Astrocyte of the hippocampus (primary cell): ENCODE measurements at places on chromosomes 5 and 9.

- peak; percentile 94 for DNase-seq
Measured at GRCh38 chr5:57841676-57842363, 359.2 kb upstream of the ACTBL2 start.

- peak; percentile 34 for DNase-seq
Measured at GRCh38 chr9:136143215-136144001, 24.7 kb upstream of the TMEM250 start.

DNA sequence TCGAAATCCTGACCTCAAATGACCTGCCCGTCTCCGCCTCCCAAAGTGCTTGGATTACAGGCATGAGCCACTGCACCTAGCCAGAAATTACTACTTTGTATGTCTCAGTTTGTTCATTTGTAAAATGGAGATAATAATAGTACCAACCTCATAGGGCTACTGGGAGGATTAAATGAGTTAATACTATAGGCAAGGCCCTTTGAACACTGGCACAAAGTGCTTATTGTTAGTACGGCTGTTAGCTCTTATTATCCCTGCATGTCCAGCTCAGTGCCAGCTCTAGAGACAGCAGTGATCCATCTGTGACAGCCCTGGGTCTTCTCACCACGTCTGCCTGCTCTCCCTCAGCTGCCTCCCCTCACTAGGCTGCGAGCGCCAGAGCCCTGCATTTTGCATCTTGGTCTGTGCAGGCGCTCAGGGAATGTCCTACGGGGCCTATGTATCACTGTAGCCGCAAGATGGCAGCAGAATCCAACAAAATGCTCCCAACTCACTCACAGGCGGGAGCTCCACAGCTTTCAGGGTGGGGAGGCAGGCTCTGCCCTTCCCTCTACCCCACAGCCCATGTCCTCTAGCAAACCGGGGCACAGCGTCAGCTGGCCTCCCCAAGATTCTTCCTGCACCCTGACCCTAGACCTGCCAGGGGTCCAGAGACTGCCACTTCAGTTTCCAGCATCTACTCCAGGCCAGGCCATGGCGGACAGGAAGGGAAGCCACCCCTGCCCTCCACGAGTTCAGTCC is 17.7 kb upstream of the AKNA start:
- DNase-seq, result peak; percentile 91

DNA sequence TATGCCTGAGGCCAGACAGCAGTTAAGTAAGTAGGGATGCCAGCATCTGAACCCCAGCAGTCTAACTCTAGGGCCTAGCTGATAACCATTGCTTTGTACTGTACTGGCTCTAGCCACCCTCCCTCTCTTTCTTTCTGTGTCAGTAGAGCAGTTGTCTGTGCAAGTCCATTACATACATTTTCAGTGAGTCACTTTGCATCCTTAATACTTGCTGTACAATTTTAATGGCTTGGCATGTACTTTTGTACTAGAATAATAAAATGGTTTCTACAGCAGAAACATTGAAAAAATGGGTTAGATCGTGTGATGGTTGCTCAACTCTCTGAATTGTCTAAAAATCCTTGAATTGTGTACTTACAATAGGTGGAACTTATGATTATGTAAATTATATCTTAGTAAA is 1.5 kb upstream of the TTC39B start:
- peak; percentile 68 for DNase-seq

DNA sequence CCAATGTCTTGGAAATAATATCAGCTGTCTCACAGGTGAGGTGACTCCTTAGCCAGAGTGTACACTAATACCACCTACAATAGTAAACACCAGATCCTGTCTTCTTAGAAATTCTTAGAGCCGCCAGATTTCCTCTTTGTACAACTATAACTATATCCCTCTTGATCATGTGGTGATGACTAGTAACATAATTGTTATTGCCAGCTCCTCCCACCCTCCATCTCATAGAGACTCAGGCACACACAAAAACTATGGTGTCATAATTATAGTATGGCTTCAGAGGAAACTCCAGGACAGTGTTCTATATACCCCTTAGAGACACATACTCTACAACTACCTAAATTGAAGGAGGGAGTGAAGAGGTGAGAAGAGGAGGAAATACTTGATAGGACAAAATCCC is 33.1 kb downstream of the PGGT1B start:
- no peak for DNase-seq

DNA sequence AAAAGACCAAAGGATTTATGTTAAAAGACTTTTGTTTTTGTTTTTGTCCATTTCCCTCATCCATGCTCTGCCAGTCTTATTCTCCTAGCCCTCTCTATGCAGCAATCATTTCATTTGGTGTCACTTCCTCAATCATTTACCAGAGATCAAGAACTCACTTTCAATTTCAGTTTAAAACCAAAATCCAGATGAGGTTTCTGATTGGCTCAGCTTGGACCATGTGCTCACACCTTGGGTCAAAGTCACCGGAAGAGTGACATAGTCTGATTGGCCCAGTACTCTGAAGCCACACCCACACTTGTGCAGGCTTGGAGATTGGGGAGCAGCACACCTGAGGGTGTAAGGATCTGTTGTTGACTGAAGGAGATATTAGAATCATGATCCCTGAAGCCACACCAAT is 79.6 kb downstream of the TLR4 start:
- no peak for DNase-seq

DNA sequence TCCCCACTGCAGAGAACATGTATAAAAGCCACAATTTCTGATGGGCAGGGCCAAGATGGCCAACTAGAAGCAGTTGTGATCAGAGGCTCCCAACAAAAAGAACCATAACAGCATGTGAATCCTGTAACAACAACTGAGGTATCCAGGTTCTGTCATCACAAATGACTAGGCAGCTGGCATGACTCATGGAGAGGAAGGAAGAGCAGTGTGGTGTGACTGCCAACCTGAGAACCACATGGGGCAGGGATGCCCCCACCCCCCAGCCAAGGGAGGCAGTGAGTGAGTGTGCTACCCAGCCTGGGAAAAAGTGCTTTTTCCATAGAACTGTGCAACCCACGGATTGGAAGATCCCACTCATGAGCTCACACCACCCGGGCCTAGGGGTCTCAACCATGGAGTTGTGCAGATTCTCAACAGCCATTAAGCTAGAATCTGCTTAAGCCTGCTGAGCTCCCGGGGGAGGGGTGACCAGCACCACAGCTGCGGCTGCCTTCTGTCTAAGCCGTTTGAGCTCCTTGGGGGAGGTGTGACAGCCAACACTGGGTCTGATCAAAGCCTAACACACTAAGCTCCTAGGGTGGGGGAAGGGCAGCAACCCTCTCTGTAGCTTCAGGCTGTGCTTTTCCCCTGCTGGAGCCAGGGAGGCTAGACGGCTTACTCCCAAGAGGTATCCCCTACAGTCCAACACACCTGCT is 80.1 kb upstream of the DMAC1 start:
- no peak for DNase-seq

- DNase-seq, result no peak
Measured at GRCh38 chr5:148491015-148491792, 107.4 kb downstream of the FBXO38 start.

DNA sequence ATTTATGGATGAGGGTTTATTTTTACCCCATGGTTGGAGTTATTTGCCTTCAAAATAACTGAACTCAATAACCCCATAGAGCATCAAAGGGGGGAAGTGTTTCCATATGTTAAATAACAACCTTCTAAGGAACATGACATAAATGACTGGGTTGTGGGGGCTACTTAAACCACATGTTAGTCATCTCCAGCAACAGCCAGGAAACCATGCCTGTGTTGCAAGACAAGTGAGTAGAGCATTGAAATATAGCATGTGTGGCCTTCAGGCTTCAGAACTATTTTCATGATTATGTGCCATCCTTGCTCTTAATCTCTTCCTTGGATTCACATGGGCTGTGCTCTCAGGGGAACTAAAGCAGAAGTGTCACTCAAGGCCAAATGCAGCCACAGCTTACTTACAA is 431.2 kb downstream of the AGTPBP1 start:
- no peak for DNase-seq

GRCh38 chr5:105783811-105784210 is 1886.9 kb downstream of the EFNA5 start:
- DNase-seq, result no peak

- no peak for DNase-seq
Measured at GRCh38 chr5:147382776-147383175, 127.1 kb downstream of the DPYSL3 start.

GRCh38 chr5:149319174-149319573 is 26.1 kb upstream of the GRPEL2 start:
- DNase-seq, result no peak

GRCh38 chr9:114385397-114386181 is 2.2 kb downstream of the AKNA start:
- peak; percentile 84 for DNase-seq

GRCh38 chr9:78438780-78439179 is 141.9 kb downstream of the PSAT1 start:
- peak; percentile 32 for DNase-seq

DNA sequence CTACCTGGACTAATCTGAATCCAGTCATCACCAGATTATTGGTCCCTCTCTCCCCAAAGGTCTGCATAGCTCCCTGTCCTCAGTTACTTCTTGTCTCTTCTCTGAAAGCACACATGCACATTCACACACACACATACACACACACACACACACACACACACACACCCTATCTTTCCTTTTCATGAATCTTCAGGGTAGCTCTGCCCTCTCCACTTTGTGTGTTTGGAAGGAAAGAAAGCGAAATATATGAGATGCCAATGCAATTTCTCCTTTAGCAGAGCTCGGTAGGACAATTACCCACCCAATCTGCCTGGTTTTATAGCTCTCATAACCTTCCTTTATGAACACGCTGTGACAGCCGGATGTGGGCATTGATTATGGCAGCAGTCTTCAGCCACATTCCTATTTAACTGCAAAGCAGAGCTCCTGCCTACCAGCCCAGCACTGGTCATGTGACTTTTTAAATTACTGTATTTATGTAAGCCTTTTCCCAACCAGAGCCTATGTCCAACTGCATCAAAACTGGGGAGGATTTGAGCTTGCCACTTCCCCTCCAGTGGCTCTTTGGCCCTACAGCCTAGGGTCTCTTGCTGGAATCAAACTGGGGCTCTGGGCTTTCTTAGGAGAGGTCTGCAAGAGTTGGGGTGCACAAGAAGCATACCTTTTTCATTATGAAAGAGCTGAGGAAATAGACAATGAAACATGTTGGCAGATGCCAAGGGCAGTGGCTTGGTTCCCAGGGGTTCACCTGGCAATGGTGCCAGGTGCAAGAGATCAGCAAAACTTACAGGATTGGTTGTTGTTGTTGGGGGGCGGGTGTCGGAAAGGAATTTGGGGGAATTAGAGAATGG is 20.8 kb upstream of the MATR3 start:
- DNase-seq, result peak; percentile 31

- no peak for DNase-seq
Measured at GRCh38 chr5:14161825-14162556, 18.8 kb downstream of the TRIO start.

GRCh38 chr5:6818594-6819511 is 105.6 kb downstream of the TENT4A start:
- peak; percentile 15 for DNase-seq

DNA sequence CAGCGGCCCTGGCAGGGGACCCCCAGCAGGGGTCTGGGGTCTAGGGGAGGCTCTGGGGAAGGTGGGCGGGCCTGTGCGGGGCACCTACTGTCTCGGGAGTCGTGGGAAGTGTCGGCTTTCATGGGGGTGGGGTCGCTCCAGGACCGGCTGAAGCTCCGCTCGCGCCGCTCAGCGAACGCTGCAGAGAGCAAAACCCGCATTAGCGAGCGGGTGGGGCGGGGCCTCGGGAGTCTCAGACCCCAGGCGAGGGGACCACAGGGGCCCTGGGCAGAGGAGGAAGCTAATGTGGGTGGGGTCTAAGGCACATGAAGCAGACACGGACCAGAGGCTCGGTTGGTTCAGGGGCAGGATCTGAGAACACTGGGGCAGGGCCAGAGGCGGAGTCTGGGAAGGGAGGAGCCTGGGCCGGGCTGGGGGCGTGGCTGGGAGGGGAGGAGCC is 5.5 kb downstream of the NSMF start:
- peak; percentile 74 for DNase-seq

DNA sequence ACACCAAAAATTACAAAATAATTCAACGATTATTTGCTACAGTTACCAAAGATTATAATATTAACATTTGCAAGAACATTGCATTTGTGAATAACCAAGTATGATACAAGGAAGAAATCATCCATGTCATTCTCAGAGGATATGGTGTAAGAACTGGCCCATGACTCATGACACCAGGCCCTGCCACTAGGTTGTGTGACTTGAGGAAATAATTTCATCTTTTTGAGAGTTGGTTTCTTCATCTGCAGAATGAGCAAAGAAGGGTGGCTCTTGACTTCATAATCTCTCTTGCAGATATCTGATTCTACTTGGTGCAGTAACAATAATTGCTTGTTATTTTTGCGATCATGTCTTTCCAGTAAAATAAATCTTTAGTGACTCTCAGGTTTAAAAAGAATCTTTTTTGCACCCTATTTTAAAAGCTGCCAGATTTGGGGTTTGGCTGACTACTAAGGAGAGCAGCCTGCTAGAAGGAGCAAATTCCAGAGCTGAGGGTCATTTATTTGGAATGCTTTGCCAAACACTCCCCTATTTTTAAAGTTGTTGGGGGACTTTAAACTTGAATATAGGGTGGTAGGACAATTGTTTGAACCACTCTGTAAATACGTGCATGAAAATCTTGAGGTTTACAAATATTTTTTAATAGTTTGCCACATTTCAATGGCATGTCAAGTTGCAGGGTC is 23.5 kb downstream of the ITGA1 start:
- peak; percentile 32 for DNase-seq

- DNase-seq, result no peak
Measured at GRCh38 chr9:88087906-88088305, 50.4 kb downstream of the SPATA31C2 start.

DNA sequence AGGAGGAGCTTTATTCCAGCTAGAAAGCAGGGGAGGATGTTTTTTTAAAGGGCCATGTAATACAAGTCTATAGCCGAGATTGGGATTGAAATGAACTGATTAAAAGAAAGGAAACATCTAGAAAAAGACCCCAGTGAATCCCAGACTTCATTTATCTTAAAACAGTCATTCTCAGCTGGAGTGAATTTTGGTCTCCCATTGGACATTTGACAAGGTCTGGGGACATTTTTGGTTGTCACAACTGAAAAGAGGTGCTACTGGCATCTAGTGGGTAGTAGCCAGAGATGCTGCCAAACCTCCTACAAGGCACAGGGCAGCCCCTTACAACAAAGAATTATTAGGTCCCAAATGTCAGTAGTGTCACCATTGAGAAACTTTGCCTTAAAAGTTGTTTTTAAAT is 16.3 kb upstream of the SPINK4 start:
- DNase-seq, result peak; percentile 26

DNA sequence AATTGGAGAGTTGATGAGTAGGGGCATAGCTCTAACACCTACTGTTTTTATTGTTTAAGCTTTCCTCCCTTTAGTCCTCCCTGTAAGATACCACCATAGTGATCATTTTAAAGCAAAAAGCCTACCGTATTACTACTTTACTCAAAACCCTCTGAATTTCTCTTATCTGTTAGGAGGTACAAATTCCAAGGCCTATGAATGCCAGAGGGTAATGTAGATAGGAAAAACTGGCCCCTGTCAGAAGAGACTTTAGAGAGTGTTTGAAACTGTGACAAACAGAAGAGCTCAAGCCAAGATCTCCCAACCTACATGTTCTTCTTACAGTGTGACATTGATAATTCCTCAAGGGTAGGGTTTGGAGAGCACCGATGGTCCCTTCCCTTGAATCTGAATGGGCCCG is 7.2 kb upstream of the SLC44A1 start:
- DNase-seq, result no peak

GRCh38 chr9:84471816-84472215 is 131.3 kb upstream of the SLC28A3 start:
- no peak for DNase-seq

- DNase-seq, result no peak
Measured at GRCh38 chr5:69504036-69504435, 11.4 kb downstream of the OCLN start.

GRCh38 chr5:100186181-100186580 is 349.0 kb upstream of the FAM174A start:
- no peak for DNase-seq

GRCh38 chr5:14879937-14880589 is 8.5 kb upstream of the ANKH start:
- DNase-seq, result peak; percentile 11
